ENCODE measurements at places on chromosomes 6 and 20.

DNA sequence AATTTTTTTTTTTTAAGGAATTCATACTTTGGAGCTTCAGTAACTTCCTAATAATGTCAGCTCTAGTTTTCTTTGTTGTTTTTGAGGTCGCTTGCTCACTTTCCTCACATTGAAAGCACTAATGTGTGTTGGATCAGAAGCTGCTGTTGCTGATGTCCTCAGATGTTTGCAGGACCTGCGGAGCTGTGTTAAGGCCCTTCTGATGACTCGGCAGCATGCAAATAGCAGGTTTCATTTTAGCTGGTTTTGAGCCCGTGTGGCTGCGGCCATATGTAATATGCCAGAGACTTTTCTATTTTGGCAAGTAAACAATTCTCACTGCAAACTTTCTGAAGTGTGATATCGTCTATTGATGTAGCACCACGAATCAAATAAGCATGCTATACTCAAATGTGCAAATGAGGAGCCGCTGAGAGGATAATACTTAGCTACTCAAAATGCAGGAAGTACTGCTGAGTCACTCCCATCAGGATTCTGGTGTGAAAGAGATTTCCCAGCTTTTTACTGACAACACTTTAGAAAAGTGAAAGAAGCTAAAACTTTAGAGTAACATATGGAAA is 187.8 kb downstream of the SASH1 start:
- peak; percentile 45 for DNase-seq

DNA sequence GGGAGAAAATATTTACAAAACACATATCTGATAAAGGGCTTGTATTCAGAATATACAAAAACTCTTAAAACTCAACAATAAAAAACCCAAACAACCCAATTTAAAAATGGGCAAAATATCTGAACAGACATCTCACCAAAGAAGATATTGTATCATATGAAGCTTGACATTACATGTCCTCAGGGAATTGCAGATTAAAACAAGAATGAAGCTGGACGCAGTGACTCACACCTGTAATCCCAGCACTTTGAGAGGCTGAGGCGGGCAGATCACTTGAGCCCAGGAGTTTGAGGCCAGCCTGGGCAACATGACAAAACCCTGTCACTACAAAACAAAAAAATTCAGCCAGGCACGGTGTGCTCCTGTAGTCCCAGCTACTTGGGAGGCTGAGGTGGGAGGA is 135.4 kb upstream of the AKIRIN2 start:
- no peak for DNase-seq

GRCh38 chr6:126531840-126532239 is 191.9 kb downstream of the CENPW start:
- DNase-seq = no peak

DNA sequence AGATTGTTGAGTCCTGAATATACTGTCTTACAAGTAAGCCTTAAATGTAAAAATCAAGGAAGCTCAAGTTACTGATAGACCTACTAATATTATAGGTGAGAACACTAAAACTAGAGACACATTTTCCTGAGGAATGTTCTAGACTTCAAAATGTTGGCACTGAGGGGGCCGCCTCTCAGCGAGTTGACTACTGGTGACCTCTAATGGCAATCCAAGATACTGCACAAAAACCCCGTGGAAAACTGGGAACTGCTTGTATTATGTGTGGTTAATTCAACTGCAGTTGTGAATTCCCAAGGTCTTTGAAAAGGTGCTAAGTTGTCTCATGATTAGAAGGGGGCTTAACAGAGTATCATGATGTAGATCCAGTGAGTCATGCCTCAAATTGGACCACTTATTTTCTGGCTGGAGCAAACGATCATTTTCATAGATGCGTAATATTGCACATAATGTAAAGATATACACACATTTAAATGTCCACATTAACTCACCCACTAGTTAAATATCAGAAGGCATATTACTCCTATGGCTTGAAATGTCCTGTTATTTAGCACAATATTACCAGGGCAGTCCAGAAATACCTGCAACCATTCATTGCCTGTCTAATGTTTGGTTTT is 336.2 kb downstream of the FOXA2 start:
- DNase-seq = no peak

DNA sequence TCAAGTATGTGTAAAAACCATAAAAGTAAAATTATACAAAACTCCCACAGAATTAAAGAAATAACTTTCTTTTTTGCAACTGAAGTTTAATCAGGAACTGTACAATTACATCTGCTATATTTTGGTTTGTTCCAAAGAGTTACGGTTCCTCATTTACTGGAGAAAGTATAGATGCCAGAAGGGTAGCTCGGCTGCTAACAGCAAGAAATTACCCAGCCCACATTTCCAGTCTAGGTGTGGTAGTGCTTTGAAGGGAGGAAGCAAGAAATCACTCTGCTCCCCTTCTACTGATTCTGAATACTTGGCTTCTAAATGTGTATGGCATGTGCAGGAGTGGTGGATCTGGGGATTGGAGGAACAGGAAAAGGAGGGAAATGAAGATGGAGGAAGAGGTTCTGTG is 441.3 kb downstream of the CDC5L start:
- peak; percentile 4 for DNase-seq

GRCh38 chr6:32047084-32047478 is 8.9 kb downstream of the CYP21A2 start:
- DNase-seq = no peak

- DNase-seq = no peak
These were observed 114.1 kb downstream of the GJA10 start for GRCh38 chr6:90008189-90008907.

DNA sequence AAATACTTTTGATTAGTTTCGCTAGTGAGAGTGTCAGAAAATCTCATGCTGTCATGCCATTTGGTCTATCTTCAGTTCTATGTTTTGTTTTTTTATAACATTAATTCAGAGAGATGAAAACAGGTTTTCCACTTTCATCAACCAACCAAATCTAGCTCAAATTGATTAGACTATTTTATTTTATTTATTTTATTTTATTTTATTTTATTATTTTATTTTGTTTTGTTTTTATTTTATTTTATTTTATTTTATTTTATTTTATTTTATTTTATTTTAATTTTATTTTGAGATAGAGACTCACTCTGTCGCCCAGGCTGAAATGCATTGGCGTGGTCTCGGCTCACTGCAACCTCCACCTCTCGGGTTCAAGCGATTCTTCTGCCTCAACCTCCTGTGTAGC is 1391.0 kb upstream of the ADGRB3 start:
- DNase-seq = no peak

DNA sequence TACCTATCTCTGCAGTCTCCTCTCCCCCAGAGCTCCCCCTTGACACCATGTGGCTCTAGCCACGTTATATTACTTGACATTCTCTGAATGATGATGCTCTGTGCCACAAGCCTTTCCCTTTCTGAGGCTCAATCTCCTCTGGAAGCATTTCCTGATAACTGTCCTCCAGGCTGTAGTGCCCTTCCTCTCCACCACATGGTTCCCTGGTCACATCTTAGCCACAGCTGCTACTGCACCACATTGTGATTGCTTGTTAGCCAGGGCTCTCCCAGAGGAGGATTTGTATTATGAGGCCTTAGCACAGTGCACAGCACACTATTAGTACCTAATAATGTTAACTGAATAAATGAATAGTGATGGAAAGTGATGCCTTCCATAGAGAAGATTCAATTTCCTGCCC is 63.9 kb upstream of the RCAN2 start:
- DNase-seq = no peak

DNA sequence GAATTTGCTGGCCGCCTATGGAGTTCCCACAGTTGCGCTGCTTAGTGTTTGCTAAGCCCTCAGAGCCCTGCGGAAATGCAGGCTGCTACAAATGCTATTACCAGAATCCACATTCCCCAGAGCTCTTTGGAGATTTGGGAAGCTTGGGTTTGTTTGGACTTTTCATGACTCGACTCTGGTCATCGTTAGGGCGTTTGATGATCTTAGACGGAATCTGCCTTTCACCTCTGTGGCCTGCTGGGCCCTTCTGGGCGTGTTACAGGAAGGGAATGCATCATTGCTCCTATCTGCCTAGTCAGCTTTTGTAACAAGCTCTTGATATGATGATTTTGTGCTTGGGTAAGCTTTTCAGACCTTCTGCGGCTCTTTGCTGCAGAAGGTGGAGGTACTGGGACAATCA is 50.8 kb downstream of the EYA2 start:
- no peak for DNase-seq

GRCh38 chr6:44042989-44043478 is 84.2 kb downstream of the MRPL14 start:
- DNase-seq = peak; percentile 4

DNA sequence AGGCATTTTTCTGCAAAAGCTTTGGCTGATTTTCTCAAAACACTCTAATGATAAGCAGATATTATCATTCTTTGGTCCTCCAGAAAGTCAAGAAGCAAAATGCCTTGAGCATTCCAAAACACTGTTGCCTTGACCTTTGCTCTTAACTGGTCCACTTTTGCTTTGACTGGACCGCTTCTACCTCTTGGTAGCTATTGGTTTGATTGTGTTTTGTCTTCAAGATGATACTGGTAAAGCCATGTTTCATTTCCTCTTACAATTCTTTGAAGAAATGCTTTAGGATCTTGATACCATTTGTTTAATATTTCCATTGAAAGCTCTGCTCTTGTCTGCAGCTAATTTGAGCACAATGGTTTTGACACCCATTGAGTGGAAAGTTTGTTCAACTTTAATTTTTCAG is 35.6 kb upstream of the SDHAF4 start:
- DNase-seq = no peak

- DNase-seq = no peak
These were observed 288.1 kb upstream of the MOCS1 start for GRCh38 chr6:40222354-40222753.

- no peak for DNase-seq
These were observed 306.6 kb upstream of the ECI2 start for GRCh38 chr6:4441981-4442434.

GRCh38 chr6:141335477-141336273 is 797.0 kb upstream of the GJE1 start:
- no peak for DNase-seq

- no peak for DNase-seq
These were observed 4.0 kb downstream of the TNFRSF6B start for GRCh38 chr20:63700199-63701050.

DNA sequence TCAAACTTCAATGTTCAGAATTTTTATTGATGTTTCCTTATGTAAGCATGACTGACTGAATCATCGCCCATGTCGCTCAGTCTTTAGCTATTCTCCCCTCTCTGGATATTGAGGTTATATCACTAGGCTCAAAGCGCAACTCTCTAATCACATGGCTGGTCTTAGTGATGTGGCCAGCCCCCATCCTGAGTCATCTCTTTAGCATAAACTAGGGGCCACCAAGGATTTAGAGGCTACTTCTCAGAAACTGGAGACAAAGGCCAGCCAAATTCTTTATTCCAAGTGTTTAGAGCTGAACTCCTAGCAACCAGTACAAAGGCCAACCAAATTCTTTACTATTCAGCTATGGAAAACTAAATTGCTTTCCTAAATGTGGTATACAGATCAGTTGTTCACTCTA is 61.4 kb downstream of the FAM135A start:
- no peak for DNase-seq

DNA sequence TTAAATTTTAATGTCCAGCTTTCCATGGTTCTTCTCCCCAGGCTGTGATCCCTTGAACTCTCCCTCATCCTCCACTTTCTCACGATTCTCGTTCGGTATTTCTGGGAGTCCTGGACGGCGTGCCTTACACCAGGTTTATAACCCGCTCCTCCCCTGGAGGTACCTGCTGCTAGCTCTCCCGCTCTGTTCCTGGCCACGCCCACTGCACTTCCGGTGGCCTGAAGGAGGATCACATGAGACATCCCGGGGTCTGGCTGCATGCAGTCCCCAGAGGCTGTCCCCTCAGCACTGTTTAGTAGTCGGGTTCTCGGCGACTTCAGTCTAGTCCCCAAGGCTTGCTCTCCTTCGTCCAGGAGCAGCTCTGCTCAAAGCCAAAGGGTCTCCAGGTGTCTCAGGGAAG is 28.4 kb upstream of the GCLC start:
- DNase-seq = no peak

DNA sequence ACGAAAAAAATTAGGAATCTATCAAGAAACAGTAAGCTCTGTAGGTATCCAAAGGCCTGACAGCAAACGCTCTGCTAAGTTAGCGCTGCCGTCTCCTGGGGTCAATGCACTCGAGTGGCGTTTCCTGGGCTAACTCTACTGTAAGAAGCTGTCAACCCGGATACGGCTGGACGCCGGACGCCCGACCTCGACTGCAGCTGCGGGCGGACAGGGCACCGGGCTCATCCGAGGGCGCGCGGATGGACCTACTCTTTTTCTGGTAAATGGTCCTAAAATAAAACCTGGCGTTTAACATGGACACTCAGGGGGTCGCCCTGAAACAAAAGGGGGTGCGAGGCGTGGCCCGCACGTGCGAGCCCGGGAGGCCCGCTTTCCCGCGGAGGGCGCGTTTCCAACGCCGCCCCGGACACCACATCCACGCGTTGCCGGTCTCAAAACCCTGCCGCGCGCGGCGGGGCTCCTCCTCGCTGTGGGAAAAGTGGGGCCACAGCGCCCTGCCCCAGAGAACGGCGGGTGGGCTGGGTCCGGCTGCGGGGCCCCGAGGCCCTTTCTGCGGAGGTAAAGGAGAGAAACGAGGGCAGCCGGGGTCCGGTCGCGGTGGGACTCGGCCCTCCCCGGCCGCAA is 537 bp downstream of the TCP1 start:
- DNase-seq = no peak

- no peak for DNase-seq
These were observed 1.7 kb upstream of the EIF6 start for GRCh38 chr20:35286077-35286898.

GRCh38 chr6:132764370-132764769 is 6.7 kb upstream of the VNN2 start:
- DNase-seq = no peak

DNA sequence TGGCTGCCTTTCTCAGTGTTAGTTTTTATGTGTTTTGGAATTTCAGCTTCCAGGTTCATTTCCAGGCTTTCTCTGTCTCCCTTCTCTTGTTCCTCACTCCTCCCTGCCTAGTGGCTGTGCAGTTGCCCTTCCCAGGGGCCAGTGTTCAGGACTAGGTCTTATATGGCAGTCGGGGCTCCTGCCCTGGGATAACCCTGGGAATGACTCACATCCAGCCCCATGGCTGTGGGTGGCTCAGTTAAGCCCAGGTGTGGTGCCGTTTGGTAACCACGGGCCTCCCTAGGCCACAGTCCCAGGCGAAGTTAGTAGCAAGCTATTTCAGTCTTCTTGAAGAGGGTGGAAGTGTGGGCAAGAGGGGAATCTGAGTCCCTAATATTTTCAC is 57.4 kb upstream of the DDR1 start:
- DNase-seq = no peak

Data from GDM1 (cell line).